ENCODE measurements at places on chromosomes 11 and 22. TPM values are rescaled to one million over a fixed set of nuclear protein-coding genes. Genes with fewer than 3 reads are reported as not detected.
A peak's percentile ranks its signal among the peaks of the same experiment; 100 is the strongest.

The TPBGL gene
- total RNA-seq: 0.36 TPM

The AMBRA1 gene
- total RNA-seq: 23.9 TPM

The SCUBE1 gene
- 0.81 TPM for total RNA-seq

DNA sequence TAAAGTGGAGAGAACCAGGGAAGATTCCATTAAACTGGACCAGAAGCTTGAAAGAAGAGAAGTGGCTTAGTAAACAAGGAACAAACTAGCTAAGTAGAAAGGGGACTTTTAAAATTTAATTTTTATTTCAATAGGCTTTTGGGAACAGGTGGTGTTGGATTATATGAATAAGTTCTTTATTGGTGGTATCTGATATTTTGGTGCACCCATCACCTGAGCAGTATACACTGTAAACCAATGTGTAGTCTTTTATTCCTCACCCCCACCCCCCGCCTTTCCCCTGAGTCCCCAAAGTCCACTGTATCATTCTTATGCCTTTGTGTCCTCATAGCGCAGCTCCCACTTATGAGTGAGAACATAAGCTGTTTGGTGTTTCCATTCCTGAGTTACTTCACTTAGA is 7.4 kb downstream of the ACAT1 start:
- DNase-seq: no peak

- no peak for DNase-seq
Observed at GRCh38 chr11:420054-420910, 5.5 kb upstream of the SIGIRR start.

DNA sequence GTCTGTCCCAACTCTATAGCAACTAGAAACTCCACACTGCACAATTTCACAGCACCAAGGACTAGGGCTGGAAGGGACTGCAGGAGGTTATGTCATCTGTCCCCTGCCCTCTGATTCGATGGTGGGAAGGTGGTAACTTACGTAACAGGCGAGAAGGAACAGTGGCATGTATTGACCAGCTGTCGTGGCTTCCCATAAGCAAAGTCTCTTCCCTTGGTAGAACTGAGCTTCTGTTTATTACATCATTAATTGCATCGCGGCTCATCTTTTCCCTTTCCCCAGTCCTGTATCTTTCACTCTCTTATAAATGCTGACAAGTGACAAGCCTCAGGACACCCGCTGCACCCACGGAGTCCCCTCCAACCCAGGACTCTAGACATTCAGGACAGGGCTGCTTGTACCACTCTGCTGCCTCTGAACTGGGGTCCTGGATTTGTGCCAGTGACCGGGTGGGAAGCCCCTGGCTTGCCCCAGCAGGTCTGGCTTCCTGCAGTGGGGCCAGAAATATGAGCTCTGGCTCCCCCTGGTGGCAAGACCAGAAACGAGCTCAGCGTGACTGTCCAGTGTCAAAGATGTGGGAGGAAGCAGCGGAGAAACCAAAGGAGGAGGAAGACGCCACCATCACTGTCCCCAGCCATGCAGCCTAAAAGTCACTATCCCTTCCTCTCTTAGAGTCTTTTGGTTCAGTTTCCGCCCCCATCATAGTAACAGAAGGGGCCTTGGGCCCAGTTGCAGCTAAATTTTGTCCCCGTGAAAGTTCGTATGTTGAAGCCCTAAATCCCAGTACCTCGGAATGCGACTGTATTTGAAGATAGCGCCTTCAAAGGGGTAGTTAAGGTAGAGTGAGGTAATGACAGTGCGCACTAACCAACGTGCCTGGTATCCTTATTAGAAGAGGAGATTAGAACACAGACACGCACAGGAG is 84.5 kb downstream of the ISX start:
- DNase-seq: peak; percentile 69

DNA sequence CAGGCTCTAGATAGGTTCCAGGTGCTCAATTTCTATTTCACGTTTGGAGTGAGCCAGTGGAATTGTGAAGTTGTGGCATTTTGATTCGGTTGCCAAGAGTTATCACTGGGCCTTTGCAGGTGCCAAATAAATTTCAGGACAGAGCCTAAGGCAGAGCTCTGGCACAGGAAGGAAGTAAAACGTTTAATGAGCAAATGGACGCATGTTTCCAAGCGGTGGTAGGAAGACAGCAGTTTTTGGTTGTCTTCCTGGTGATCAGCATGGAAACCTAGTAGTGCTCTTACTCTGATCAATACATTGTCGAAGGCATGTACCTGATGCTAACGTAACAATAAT is 452 bp downstream of the BIRC3 start:
- DNase-seq: no peak

DNA sequence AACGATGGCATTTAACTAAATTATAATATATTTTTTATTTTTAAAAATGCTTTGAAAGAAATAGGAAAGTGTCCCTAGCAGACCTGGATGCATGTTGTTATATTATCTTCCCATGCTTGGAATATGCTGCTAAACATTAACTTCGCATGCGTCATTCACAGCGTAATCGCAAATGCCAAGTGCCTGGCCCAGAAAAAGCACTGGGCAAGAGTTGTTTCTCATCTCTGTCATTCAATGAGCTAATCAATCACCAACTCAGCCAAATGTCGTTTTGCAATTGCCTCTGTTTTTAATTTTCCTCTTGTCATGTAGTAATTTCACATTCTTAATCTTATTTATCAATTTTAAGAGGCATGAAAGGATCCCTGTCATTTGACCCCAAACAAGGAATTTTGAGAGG is 1421.9 kb downstream of the BRD1 start:
- no peak for DNase-seq

GRCh38 chr22:40030758-40031095 is 36.0 kb downstream of the FAM83F start:
- DNase-seq: peak; percentile 32

GRCh38 chr11:27354359-27354965 is 8.6 kb downstream of the CCDC34 start:
- no peak for DNase-seq

DNA sequence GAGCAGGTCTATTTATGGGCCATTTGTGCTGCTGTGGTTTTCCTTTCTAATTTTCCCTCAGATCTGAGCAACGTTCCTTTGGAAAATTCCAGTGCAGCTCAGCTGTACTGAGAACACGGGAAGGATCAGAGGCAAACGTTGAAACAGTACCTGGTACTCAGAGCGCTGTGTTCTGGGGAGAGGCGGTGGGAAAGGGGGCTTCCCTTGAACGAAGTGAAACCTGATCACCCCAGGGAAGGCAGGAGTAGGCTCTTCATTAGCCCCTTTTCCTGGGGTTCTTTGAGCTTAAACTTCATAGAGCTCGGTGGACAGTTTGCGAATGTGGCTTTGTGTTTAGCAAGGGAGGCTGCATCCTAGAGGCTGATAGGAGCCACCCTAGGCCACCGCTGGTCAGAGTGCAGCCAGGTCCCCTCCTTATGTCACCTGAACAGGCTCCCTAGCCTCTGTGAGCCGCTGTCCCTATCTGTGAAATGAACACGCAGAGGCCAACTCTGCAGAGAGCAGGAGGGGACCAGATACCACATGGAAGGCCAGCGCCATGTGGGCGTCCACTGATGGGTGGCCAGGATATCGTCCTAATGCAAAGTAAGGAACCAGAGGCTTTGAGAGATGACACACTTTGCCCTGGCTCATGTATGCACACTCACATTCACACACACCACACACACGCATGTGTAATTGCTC is 1464.8 kb downstream of the BRD1 start:
- DNase-seq: peak; percentile 49

DNA sequence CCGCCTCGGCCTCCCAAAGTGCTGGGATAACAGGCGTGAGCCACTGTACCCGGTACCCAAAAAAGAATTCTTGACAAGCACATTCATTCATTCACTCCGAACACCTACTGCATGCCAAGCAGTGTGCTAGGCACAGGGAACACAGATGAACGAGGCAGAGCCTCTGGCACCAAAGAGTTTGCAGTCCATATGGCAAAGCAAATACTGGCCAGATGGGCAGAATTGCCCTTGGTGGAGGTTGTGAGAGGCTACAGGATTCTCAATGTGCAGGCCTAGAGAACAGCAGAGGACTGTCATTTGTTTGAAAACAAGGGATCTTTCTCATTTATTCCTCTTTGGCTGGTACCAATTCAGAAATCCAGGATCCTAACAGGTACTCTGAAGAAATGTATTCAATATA is 27.5 kb upstream of the MTCH2 start:
- no peak for DNase-seq

- DNase-seq: no peak
Observed at GRCh38 chr22:44947049-44947448, 62.8 kb downstream of the PHF21B start.

DNA sequence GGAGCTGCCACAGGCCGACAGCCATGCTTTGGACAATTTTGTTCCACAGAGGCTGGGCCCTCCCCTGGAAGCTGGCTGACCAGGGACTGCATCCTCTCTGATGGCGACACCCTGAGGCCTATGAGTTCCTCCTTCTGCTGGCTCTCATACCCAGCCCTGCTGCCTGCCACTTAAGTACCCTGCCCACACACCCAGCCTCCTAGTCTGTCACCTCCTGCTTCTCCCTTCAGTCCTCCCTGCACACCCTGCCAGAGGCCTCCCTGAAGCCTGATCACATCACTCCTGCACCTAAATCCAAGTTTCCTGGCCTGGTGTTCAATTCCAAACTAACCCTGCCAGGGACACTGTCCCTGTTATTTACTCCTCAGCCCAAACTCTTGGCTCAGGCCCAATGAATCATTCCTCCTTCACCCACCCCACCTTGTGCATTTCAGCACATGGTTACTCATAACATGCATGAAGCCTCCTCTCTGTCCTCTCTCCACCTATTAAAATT is 136.7 kb upstream of the NECTIN1 start:
- no peak for DNase-seq

DNA sequence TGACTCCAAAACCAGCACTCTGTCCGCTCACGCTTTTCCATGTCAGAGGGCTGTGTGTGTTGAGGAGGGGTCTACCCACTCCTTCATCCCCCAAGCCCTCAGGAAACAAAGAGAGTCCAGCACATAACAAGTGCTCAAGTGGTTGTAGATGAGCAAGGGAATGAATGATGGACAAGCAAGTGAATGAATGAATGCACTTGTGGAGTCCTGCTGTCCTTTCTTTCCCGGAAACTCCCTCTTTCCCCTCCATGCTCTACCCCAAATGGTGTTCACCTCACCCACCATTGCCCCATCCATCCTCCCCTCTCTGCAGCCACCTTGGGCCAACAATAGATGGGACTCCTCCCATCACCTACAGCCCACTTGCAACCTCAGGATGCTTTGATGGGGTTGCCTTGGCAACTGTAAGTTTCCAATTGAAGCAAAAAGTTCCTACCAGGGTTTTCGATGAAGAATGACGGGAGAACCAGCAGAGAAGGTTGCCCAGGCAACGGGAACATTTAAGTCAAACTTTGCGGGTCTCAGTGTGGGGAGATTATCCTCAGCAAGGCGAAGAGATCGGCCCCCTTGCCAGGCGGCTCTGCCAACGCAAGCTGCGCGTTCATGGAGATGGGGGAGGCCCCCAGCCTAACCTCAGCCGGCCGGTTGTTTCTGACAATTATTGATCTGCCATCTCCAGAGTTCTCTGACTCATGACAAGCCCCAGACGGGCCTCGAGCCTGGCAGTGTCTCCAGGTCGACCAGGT is 51.1 kb downstream of the MCM5 start:
- DNase-seq: no peak

DNA sequence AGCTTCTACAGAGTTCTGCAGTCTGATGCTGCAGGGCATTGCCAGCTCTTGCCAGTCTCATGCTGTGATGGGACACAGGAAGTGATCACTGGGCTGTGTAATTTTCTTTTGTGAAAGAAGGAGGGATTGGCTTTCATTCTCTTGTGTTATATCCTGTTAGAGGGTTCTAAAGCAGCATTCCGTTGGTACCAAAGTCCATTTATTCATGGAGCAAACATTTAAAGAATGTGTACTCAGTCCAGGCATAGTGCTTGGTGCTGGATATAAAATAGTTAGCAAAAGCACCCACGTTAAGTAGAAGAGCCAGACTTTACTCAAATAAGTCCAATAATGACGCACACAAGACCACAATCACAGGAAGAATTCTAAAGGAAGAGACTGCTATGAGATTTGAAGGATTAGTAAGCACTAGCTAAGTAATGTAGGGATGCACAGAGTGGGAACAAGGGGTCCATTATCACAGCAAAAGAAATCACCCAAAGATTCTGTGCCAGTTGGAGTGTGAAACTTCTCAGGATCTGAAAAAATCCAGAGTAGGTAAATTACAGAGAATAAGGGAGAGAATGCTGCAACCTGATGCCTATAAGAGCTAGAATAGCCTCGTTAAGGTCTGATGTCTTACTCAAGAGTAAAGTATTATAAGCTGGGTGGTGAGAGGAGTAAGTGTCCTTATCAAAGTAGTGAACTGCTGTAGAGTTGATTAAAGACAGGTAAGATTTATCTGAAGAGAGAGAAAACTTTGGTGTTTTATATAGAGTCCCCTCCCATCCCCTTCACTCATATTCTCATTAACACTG is 728.3 kb downstream of the METTL15 start:
- no peak for DNase-seq

- DNase-seq: no peak
Observed at GRCh38 chr22:50272044-50272802, 2.0 kb upstream of the MAPK11 start.

DNA sequence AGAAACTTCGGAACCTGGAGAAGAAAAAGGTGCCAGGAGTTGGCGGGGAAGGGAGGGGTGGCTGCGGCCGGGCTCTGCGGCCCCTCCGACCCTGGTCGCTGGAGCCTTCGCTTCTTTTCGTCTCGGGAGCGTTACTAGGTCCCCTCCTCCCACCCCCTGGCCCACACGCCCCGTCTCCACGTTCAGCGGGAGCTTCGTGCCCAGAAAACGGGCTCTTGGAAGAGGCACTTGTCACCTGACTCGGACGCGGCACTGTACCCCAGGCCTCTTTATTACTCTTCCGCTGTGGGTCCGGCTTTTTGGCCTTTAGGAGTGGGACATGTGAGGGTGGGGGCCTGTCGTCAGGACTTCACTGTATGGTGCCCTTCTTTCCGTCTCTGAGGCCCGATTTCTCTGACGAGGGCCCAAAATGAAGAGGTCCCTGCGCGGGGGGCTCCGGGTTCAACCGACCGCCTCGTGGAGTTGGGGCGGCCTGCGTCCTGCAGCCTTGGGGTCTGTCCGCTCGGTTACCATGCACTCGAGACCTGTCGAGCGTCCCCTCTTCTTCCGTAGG is 1.2 kb downstream of the CAPRIN1 start:
- peak; percentile 66 for DNase-seq

GRCh38 chr11:27619039-27619574 is 81.1 kb downstream of the BDNF start:
- no peak for DNase-seq

GRCh38 chr11:6353367-6353987 is 33.2 kb upstream of the CAVIN3 start:
- peak; percentile 76 for DNase-seq

GRCh38 chr11:119983240-119983732 is 154.6 kb downstream of the TRIM29 start:
- no peak for DNase-seq
